ENCODE measurements at places on chromosomes 7 and 10.

DNA sequence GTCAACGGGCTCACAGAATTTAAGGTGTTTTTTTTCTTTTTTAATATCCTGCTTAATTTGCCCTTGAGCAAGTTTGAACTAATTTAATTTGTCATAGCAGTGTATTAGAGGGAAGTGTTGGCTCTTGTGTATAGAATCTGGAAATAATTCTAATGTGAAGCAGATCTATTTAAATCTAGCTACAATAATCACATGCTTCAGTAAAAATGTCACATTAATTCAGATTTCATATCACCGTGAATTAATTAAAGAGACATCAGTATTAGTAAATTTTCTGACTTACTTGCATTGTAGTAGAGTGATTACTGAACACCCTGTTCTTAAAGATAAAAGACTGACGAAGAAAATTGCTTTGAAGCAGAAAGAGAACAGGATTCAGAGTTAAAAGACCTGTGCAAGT lies 124.7 kb downstream of the DGKB start:
- H3K4me3 ChIP-seq, result no peak overlapping the region
- H3K36me3 ChIP-seq, result no peaks in the 10 kb centered on the region
- no peak for DNase-seq
- H3K4me1 ChIP-seq, result no peaks in the 10 kb centered on the region

- peaks cover 3% of the 10 kb centered on the region for H3K36me3 ChIP-seq
- H3K4me3 ChIP-seq, result no peak overlapping the region
- H3K27me3 ChIP-seq, result peaks cover 5% of the 10 kb centered on the region
- DNase-seq, result no peak
- peaks cover 9% of the 10 kb centered on the region for H3K4me1 ChIP-seq
These were observed 4.4 kb upstream of the MALSU1 start for GRCh38 chr7:23294549-23295400.

DNA sequence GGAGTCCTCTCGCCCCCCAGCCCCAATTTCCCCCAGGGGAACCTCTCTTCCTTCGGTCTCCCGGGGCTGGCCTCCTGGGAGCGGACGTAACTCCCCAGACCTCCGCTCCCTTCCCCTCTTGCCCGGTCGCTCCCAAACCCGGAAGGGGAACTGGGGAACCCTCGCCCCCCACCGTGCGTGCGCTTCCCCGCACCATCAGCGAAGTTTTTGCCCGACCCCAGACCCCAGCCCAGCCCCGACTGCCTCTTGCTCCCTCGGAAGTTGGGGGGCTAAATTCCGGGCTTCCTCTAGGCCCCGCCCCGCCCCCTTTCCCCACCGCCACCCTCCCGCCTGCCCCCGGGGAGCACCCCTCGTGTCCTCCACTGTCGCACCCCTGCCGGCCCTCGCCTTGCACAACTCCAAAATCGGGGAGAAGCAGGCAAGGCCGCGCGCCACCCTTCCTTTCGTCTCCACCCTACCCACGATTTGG lies 436 bp downstream of the GNB2 start:
- H3K27me3 ChIP-seq, result no peaks in the 10 kb centered on the region
- no peak for DNase-seq
- peaks cover 8% of the 10 kb centered on the region for H3K36me3 ChIP-seq
- peak overlapping the region; percentile 100 for H3K4me3 ChIP-seq
- H3K27ac ChIP-seq, result peak overlapping the region; percentile 93

- H3K27ac ChIP-seq, result no peak overlapping the region
- no peak overlapping the region for H3K4me3 ChIP-seq
- no peaks in the 10 kb centered on the region for H3K27me3 ChIP-seq
- no peak for DNase-seq
- H3K4me1 ChIP-seq, result peaks cover 2% of the 10 kb centered on the region
- no peaks in the 10 kb centered on the region for H3K36me3 ChIP-seq
These were observed 481.0 kb downstream of the TNS3 start for GRCh38 chr7:47100817-47101435.

DNA sequence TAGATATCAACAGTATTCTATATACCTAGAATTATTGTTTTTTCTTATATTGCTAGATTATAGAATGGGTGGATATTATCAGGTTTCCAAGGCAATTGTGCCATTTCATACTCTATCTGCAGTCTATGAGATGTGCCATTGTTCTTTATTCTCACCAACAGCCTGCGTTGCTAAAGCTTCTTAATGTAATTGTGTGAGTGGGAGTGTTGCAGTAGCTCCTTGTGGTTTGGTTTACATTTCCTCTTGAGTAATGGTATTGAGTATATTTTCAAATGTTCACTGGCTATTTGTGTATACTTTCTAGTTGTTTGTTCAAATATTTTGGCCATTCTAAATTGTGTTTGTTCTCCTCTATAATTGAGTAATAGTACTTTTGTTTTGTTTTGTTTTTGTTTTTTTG lies 199.2 kb downstream of the TFEC start:
- no peaks in the 10 kb centered on the region for H3K36me3 ChIP-seq
- no peaks in the 10 kb centered on the region for H3K4me1 ChIP-seq
- no peaks in the 10 kb centered on the region for H3K27me3 ChIP-seq
- H3K4me3 ChIP-seq, result no peak overlapping the region

GRCh38 chr7:102099474-102099873 lies 187.2 kb upstream of the SH2B2 start:
- H3K4me1 ChIP-seq, result no peaks in the 10 kb centered on the region
- H3K27ac ChIP-seq, result no peak overlapping the region
- H3K4me3 ChIP-seq, result no peak overlapping the region
- peaks cover 18% of the 10 kb centered on the region for H3K36me3 ChIP-seq

- no peak overlapping the region for H3K4me3 ChIP-seq
- H3K36me3 ChIP-seq, result no peaks in the 10 kb centered on the region
- H3K27ac ChIP-seq, result no peak overlapping the region
- H3K27me3 ChIP-seq, result no peaks in the 10 kb centered on the region
- H3K4me1 ChIP-seq, result no peaks in the 10 kb centered on the region
These were observed 526.5 kb downstream of the PTPRN2 start for GRCh38 chr7:158061026-158061630.

- H3K4me3 ChIP-seq, result no peak overlapping the region
- DNase-seq, result no peak
- H3K4me1 ChIP-seq, result no peaks in the 10 kb centered on the region
- H3K27me3 ChIP-seq, result no peaks in the 10 kb centered on the region
These were observed 59.9 kb upstream of the ODAD2 start for GRCh38 chr10:28058746-28059145.

GRCh38 chr10:86819567-86819966 lies 63.1 kb downstream of the BMPR1A start:
- H3K4me3 ChIP-seq, result no peak overlapping the region
- no peak overlapping the region for H3K27ac ChIP-seq
- H3K36me3 ChIP-seq, result peaks cover 10% of the 10 kb centered on the region
- H3K4me1 ChIP-seq, result peaks cover 15% of the 10 kb centered on the region

DNA sequence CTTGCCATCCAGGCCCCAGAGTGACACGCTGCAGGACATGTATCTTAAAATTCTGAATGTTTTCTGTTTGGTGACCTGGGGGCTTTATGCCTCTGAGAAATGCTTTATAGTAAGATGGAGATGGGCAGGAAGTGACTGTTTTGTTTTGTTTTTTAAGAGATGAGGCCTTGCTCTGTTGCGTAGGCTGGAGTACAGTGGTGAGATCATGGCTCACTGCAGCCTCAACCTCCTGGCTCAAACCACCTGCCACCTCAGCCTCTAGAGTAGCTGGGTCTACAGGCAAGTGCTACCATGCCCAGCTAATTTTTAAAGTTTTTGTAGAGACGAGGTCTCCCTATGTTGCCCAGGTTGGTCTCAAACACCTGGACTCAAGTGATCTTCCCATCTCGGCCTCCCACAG lies 20.6 kb downstream of the ZNF777 start:
- no peak overlapping the region for H3K4me3 ChIP-seq
- peaks cover 26% of the 10 kb centered on the region for H3K36me3 ChIP-seq
- H3K4me1 ChIP-seq, result no peaks in the 10 kb centered on the region
- H3K27ac ChIP-seq, result no peak overlapping the region

GRCh38 chr10:31399631-31400030 lies 80.6 kb downstream of the ZEB1 start:
- H3K36me3 ChIP-seq, result peaks cover 10% of the 10 kb centered on the region
- H3K27ac ChIP-seq, result peak overlapping the region; percentile 13
- peaks cover 31% of the 10 kb centered on the region for H3K4me1 ChIP-seq
- no peak for DNase-seq
- no peaks in the 10 kb centered on the region for H3K27me3 ChIP-seq

DNA sequence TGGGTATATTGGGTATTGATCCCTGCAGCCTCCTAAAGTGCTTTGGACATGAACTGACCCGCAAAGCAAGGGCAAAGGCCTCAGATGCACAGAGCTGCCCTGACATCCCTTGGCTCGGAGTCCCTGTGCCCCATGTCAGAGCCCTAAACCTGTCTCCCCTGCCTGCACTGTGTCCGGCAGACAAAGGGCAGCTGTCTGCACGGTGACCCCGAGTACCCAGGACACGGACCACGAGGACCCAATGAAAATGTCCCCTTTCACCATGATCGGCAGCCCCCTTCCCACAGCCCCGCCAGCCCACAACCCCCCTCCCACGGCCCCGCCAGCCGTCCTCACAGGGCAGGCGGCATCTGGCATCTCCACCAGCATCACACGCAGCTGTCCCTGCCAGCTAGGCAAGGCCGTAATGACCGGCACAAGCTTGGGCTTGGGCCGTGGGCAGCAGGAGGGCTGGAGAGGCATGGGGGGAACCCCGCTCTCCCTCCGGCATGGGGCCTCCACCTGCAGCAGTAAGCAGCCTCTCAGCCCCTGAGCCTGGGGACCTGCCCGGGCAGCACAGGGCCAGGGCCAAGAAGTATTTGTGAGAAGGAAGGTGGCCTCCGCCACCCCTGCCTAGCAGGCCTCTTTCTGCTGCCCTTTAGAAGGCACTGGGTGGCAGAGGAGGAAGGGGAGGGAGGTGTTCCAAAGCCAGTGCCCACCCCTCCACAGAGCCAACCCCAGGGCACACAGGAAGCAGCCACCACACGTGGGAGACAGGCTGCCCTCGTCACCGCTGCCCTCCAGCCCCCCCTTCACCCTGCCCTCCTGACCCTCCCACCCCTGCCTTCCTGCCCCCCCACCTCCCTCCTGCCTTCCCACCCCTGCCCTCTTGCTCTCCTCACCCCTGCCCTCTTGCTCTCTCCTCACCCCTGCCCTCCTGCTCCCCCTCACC lies 10.1 kb downstream of the NUDT1 start:
- peak overlapping the region; percentile 88 for H3K27ac ChIP-seq
- H3K27me3 ChIP-seq, result no peaks in the 10 kb centered on the region
- no peak for DNase-seq
- no peak overlapping the region for H3K4me3 ChIP-seq
- H3K4me1 ChIP-seq, result peaks cover 15% of the 10 kb centered on the region
- peaks cover 22% of the 10 kb centered on the region for H3K36me3 ChIP-seq

GRCh38 chr10:18097524-18097923 lies 42.7 kb upstream of the CACNB2 start:
- DNase-seq, result no peak
- no peak overlapping the region for H3K4me3 ChIP-seq
- H3K36me3 ChIP-seq, result no peaks in the 10 kb centered on the region
- H3K27me3 ChIP-seq, result no peaks in the 10 kb centered on the region
- H3K27ac ChIP-seq, result no peak overlapping the region
- no peaks in the 10 kb centered on the region for H3K4me1 ChIP-seq

DNA sequence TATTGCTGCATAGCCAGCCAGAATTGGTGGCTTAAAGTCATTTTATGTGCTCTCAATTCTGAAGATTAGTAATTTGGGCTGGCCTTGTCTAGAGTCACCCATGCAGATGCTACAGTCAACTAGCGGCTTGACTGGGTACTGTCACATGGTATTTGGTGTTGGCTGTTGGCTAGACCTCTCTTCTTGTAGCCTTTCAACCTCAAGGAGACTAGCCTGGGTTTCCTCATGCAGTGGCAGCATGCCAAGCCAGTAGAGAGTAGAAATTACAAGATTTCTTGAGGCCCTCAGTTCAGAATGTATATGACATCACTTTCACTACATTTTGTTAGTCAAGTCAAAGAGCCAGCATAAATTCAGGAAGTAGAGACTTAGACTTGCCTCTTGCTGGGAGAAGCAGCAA lies 3.7 kb upstream of the ZNF800 start:
- H3K4me1 ChIP-seq, result peaks cover 5% of the 10 kb centered on the region
- no peak overlapping the region for H3K4me3 ChIP-seq
- no peaks in the 10 kb centered on the region for H3K36me3 ChIP-seq

Data from memory B cell (primary cell).